ENCODE measurements at places on chromosomes 4 and X.

- peak; percentile 61 for DNase-seq
These were observed 257.5 kb upstream of the ANKRD50 start for GRCh38 chr4:124970011-124970410.

DNA sequence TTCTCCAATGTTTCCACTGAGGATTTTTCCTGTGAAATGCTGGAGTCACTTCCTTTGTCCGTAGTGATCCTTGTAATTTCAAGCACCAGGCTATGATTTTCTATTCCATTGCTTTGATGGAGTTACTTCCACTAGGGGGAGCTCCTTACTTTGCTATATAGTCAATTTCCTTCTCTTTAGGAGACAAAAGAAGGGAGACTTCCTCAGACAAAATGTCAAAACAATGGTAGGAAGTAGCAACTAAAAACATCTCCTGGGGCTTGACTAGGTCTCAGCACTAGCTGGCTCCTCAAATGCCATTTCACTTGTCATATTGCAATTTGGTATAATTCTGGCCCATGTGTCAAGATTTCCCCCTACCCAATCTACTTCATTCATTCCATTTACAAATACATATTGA lies 24.1 kb downstream of the ZCCHC12 start:
- DNase-seq, result peak; percentile 62

GRCh38 chr4:146112389-146112788 lies 63.1 kb upstream of the LSM6 start:
- no peak for DNase-seq

DNA sequence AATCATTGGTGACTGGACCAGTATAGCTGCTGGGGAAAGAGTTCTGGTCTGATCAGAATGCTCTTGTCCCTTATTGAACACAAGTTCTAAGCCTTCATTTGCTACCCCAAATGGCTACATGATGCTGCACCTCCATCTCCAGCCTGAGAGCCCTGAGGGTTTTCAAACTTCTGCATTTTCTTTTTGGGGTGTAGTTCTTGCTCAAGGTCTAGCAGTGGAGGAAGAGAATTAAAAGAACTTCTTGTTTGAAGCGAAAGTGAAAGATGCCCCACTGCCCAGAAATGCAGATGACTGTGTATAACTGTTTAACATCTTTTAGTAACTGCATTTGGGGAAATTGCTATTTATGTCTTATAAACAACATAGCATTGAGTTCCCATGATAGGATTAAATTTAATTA lies 38.5 kb downstream of the LAMTOR3 start:
- DNase-seq, result no peak

GRCh38 chr4:95219109-95219508 lies 329.7 kb downstream of the UNC5C start:
- peak; percentile 92 for DNase-seq

DNA sequence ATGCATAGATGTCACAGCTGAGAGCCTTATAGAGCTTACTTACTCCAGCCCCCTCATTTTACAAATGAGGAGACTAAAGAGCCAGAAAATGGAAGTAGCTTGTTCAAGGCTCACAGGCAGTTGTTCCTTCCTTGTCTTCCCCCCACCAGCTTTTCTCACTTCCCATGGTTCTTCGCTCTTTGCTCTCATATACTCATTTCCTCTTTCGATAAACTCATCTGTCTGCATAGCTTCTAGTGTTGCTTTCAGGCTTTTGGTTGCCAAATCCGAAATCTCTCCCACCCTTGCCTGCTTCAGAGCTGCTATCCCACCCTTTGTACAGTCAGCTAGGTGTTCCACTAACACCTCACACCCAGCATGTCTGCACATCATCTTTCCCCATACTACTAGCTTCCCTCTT lies 25.0 kb upstream of the GJB1 start:
- no peak for DNase-seq

GRCh38 chrX:153861733-153862310 lies 24.2 kb downstream of the L1CAM start:
- no peak for DNase-seq

- no peak for DNase-seq
These were observed 41.6 kb upstream of the STIM2 start for GRCh38 chr4:26819026-26819425.

DNA sequence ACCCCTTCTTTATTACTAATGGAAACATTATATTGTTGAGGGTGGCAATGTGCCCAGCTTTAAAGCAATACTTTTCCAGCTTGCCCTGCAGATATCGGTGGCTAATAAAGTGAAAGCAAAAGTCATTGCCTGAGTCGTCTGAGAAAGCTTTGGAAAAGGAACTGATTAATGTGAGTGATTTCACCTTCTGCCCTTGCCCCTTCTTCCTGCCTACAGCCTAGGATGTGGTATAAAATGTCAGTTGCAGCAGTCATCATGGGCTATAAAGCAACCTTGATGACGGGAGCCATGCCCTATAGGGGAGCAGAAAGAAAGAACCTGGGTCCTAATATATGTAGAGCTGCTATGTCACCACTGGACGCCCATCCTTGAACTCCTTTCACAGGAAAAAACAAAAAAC lies 132.4 kb upstream of the USP9X start:
- DNase-seq, result no peak

GRCh38 chr4:8105306-8106100 lies 53.1 kb downstream of the ABLIM2 start:
- DNase-seq, result no peak

GRCh38 chrX:39402158-39402557 lies 600.9 kb downstream of the MID1IP1 start:
- DNase-seq, result no peak

DNA sequence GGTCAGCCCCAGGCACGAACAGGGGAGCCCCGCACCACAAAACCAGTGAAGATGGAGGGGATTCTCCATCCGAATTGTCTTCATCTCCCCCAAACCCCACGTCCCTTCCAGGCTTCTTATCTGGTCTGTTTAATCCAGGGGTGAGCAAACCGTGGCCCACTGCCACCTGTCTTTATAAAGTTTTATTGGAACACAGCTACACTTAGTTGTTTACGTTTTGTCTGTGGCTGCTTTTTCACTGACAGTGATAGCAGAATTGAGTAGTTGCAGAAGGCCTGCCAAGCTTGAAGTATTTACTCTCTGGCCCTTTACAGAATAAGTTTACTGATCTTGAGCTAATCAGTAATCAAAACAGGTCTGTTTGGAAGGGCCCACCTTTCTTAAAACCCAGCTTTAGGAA lies 324.0 kb downstream of the ARHGAP10 start:
- DNase-seq, result no peak

- DNase-seq, result no peak
These were observed 263.6 kb downstream of the PTTG2 start for GRCh38 chr4:38223782-38224236.

DNA sequence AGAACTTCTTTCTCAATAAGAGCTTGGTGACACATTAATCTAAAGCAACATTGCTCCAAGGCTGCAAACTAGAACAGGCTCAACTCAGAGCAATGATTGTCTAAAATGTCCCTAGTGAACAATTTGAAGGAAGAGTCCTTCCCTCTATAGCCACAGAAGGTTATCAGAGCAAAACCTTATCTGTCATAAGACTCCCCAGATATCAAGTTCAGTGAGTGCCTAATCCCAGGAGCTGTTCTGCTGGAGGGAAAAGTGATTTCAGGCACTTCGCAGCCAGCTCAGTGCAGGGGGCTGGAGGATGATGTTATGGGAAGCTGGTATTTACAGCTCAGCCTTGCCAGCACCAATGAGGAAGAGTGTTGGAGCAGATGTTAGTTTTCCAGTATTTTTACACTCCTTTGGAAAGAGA lies 497.5 kb downstream of the INPP4B start:
- DNase-seq, result no peak

- DNase-seq, result no peak
These were observed 276.0 kb downstream of the UNC5C start for GRCh38 chr4:95272797-95273196.

GRCh38 chr4:185309770-185310169 lies 86.0 kb downstream of the LRP2BP start:
- DNase-seq, result no peak

DNA sequence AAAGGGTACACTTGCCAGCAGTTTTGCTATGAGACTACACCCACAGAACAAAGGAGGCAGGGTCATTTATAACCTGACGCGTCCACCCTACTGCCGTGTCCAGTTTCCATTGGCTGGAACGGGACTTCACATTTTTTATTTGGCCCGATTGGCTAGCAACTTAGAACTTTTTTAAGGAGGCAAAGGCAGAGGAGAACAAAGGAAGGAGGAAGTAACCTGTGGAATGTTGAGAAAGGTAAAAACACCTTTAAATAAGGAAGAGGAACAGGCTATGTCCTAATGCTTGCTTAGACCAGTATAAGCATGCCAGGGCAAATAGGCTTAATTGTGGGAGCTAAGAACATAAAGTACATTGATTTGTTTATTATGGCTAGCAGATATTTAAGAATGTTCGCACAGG lies 18.7 kb downstream of the KDM6A start:
- DNase-seq, result no peak

DNA sequence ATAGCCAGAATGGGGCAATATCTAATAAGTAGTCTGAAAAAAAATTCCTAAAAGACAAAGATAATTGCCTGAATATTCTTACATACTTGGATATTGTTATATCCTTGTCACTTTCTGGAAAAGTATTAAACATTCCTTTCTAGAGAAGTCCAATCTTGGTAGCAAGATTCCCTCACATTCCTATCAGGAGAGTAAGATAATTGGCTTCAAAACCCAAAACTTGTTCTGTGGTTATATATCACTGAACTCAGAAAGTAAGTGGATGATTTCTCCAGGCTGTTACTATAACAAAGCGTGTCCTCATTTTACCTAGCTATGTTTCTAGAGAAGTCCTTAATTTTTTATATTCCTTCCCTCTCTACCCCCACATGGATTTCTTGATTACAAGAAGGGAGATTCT lies 46.0 kb upstream of the TEX13A start:
- DNase-seq, result no peak

- no peak for DNase-seq
These were observed 297.2 kb upstream of the LDB2 start for GRCh38 chr4:17195461-17196275.

GRCh38 chr4:153808175-153808574 lies 19.3 kb upstream of the SFRP2 start:
- DNase-seq, result peak; percentile 48

DNA sequence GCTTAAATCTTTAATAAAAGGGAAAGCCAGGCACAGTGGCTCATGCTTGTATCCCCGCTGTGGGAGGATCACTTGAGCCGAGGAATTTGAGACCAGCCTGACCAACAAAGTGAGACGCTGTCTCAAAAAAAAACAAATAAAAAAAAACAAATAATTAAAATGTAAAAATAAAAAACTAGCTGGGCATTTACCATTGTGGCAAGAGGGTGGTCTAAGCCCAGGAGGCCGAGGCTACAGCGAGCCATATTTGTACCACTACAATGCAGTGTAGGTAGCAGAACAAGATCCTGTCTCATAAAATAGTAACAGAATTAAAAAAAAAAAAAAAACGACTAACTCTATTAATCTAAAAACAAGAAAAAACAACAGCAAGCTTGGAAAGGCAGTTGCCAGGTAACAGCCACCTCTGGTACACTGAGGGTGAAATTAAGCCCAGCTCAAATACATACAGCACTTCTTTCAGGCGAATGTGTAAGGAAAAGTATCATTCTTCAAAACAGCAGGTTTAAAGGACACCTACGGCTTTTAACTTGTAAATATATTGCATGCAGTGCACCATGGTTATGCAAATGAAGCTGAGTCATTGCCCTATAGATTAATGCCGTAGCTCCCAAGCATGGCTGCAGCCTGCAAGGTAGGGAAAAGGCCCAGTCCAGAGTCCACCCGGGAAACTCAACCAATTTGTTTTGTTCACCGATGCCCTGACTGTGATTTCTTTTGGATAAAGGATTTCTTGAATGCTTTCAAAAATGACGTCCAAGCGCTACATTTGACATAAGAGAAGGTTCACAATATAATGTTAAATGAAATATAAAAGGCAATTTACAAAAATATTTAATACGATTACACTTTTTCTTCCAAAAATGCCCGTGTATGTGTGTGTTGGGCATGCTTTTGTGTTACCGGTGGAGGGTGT lies 14.5 kb upstream of the TXLNG start:
- peak; percentile 64 for DNase-seq

DNA sequence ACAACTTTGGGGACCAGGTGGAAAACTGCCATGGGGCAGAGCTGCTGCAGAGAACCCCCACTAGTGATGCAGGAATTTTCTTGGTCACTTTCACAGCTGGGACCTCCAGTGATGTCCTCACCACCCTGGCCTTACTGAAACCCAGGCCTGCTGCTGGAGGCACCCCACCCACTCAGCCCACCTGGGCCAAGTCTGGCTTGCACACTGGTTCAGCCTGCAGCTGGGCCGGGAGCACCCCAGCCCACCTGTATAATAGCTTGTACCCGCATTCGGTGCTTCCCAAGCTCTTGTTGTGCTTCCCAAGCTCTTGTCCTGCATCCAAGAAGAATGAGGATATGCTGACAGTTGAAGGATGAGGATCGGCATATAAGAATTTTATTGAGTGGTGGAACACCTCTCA lies 86.4 kb upstream of the ZMAT1 start:
- DNase-seq, result no peak

- DNase-seq, result peak; percentile 63
These were observed 138.6 kb upstream of the SFRP2 start for GRCh38 chr4:153927451-153927850.

DNA sequence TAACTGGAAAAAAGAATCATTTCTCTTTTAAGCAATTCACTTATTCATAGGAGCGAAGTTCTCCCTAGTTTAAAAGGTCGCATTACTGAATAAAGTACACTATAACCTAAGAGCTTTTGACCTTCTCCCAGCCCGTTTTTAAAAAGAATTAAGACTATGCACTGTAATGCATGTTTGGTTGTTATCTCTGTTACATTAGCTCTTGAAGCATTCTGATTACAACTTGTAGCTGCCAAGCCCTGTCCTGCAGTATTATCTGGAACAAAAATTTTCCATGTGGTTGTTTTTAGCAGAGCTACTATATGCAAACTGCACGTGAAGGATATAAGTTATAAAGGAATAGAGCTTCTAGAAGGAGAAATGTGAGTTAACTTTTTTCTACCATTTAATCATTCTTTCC lies 8.1 kb downstream of the GAB1 start:
- DNase-seq, result peak; percentile 28

- no peak for DNase-seq
These were observed 1602.4 kb downstream of the TECRL start for GRCh38 chr4:62806816-62807215.

- peak; percentile 79 for DNase-seq
These were observed 215.2 kb upstream of the PSAPL1 start for GRCh38 chr4:7649741-7650531.

DNA sequence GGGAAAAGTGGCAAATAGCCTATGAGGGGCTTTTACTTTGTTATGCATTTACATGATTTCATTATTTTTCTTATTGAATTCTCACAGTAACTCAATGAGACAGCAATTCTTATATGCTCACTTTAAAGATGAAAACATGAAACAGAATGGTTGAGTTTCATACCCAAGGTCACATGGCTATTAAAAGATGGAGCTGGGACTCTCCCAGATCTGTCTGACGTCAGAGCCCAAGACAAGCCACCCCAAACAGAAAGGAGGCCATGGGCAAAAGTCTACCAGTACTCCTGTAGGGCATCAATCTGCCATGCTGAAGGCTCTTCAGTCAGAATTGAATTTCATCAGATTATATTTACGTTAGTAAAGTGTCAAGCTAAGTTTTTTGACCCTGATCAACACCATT lies 13.2 kb downstream of the HSD17B11 start:
- no peak for DNase-seq

Data from astrocyte of the hippocampus (primary cell).